GOT3 (cell line): ENCODE measurements at places on chromosomes 11 and 22.

- peak; percentile 2 for DNase-seq
These were observed 19.0 kb upstream of the E2F8 start for GRCh38 chr11:19259487-19260345.

GRCh38 chr11:19975414-19975990 is 184.8 kb downstream of the DBX1 start:
- DNase-seq: no peak

DNA sequence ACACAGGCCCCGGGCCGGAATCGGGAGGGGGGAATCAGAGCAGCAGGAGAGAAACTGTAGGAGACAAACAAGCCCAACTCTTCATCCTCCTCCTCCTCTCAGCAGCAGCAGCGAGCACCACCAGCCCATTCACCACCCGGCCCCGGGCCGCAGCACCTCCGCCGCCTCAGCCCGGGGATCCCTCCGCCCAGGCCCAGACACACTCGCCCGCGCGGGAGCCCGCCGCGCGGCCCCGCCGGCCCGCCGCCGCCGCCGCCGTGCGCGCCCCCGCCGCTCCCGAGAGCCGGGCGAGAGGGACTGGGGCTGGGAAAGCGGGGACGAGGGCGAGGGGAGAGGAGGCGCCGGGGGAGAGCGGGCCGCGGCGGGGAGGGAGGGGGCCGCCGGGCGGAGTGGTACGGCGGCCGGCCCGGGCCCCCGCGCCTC is at the start of gene PHF21A:
PHF21A (minus strand) TSS at position 154 of the 423 bp plus-strand sequence. CDS start 37,235 bp downstream, outside the sequence.
- peak; percentile 67 for DNase-seq

GRCh38 chr11:93958991-93959390 is 62.2 kb upstream of the HEPHL1 start:
- DNase-seq: no peak

GRCh38 chr22:32842486-32842885 is 41.0 kb downstream of the TIMP3 start:
- no peak for DNase-seq

- no peak for DNase-seq
These were observed 69.4 kb upstream of the HORMAD2 start for GRCh38 chr22:30010789-30011405.

DNA sequence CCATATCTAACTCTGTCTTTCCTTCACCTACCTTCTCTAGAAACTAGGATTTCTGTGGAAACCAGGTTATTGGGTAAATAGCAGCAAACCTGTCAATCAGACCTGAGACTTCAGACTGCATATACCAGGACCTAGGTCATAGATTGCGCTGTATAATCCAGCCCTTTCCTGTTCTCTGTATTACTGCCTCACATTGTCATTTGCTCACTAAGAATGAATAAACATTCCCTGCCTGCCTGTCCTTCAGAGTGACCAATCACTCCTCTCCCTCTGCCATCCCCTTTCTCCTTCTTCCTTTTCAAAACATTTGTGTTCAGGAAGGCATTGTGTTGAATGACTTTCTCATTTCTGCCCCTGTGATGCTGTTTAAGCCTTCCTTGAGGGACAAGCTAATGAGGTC is 14.1 kb upstream of the FZD4 start:
- no peak for DNase-seq

GRCh38 chr11:96303980-96304379 is 39.0 kb downstream of the MAML2 start:
- no peak for DNase-seq

- no peak for DNase-seq
These were observed 2.3 kb downstream of the ACTN3 start for GRCh38 chr11:66548774-66549630.

DNA sequence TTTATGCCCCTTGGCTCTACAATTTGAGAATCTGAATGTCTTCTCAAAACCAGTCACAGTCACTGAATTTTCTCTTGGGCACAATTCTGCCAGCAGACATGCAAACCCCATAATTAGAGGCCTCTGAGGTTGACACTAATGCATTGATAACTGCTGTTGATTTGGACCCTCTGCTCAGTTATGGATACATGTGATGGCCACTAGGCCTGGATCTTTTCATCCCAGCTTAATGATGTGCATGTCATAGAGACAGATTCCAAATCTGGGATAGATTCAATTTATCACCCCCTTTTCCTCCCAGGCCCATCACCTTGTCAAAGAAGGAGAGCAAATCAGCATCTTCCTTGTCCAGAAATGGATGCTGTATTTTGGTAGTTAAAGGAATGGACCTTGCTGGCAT is 92.2 kb downstream of the C11orf91 start:
- DNase-seq: no peak

GRCh38 chr11:75800728-75801361 is 14.2 kb upstream of the UVRAG start:
- no peak for DNase-seq

GRCh38 chr11:36409152-36409816 is 100.8 kb downstream of the TRAF6 start:
- no peak for DNase-seq

GRCh38 chr11:74460065-74460464 is 7.3 kb downstream of the KCNE3 start:
- DNase-seq: no peak

GRCh38 chr11:45384016-45384415 is 97.9 kb upstream of the SYT13 start:
- no peak for DNase-seq

DNA sequence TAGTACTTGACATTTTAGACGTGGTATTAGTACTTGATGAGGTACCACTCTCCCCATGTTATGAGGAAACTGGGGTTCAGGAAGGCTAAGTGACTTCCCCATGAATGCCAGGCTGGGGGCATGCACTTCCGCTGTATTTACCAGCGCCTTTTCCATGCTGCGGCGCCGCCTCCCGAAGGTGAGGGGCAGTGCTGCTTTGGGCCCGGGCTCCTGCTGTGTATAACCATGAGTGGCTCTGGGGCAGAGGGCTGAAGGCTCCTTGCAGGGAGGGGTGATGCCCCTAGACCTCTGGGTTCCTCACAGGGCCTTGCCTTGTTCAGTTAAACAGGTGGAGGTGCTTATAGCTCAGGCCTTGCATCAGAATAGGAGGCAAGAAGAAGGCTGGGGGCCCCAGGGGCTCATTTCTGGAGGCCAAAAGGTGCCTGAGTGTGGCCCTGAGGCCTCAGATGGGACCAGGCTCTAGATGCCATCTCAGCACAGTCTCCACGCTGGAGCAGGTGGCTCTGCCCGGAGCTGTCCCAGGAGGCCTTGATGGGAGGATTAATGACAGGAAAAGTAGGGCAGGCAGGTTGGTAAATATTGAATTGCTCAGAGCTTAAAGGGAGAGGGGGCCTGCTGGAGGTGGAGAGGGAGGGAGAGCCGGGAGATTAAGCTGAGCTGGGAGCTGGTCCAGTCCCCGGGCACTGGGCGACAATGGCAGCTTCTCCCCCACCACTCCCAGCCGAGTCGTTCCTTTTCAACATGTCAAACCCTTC is 129.6 kb downstream of the CEP164 start:
- no peak for DNase-seq

- no peak for DNase-seq
These were observed 63.3 kb upstream of the BMAL1 start for GRCh38 chr11:13214276-13214675.

DNA sequence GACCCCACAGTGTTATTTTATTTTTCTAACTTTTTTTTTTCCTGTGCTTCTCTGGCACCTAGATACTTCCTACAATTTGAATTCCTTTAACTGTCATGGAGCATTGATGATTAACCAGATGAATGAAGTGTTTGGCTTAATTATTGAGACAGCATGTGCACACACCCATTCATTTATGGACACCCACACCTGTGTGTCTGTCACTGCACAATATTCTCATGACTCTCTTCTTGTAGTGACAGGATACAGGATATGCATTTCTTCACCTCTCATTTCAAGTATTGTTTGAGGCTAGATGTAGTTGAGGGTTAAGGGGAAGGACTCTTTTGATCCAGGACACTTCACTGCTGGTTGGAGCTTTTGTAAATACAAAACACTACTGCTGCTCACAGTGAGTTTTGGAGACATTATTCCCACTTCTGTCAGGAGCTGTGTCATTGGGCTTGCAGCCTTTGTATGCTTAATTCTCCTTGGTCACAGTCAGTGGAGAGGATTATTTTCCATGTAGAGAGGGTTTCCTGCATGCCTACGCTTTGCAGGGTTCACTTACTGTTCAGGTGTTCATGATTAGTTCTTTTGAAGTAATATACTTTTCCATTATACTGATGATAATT is 33.5 kb downstream of the SPECC1L start:
- DNase-seq: no peak
